ENCODE measurements at places on chromosomes 1 and 21.

- no peak for DNase-seq
Observed at GRCh38 chr1:42162181-42162580, 2.4 kb downstream of the GUCA2A start.

DNA sequence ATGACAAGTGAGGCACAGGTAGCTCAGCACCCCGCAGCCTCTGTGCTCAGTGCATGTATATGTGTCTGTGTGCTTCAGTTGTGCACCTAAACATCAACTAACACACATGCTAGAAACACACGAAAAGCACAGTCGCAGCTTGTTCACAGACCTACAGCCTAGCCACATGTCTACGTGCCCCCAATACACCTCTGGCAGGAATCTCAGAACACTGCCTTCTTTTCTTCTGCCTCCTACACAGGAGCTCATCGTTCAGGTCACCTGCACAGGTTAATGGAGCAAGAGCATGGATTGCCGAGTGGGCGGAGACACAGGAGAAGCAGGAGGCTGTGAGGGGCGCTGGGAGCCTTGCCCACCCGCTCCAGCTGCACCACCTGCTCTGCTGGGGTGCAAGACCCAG lies 31.7 kb downstream of the CTNNBIP1 start:
- DNase-seq, result no peak

GRCh38 chr1:78664763-78665162 lies 15.1 kb downstream of the IFI44 start:
- DNase-seq, result peak; percentile 29

- DNase-seq, result no peak
Observed at GRCh38 chr21:24826822-24827221, 780.5 kb downstream of the MRPL39 start.

DNA sequence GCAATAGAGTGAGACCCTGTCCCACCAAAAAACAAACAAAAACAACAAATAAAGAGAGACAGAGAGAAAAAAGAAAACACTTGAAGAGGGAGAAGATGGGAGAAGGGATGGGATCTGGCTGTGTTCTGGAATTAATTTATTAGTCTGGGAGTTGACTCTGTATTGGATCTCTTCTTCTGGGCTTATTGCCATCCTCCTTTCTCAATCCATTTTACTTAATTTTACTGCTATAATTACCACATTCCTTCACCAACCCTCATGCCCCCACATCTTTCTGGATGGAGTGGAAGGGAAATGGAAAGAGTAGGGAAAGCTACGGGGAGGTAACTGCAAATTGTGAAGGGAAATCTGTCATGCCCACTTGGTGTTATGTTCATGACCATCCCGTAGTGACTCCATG lies 42.9 kb downstream of the FMN2 start:
- DNase-seq, result no peak

GRCh38 chr1:227748496-227749182 lies 13.4 kb downstream of the SNAP47 start:
- DNase-seq, result peak; percentile 66
